Left renal cortex interstitium (tissue), 4 donors: ENCODE measurements at places on chromosomes 7 and 10.

GRCh38 chr7:39421251-39421650, 145.0 kb upstream of the YAE1 start:
- DNase-seq, result no peak

DNA sequence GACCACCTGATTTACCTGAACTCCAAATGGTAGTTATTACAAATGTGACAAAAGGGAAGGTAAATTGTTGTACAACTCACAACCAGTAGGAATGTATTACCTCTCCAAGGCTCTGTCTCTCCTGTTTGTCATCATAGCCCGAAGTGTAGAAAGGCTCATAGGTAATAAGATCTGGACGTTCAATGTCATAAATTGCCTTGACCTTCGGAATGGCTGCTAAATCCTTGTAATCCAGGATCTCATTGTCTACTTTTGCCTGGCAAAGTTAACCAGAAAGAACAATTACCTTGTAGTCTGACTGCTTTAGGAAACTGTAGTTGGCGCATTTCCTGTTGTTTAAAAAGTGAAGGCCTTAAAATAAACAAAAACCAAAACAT, 68.6 kb upstream of the AFAP1L2 start:
- no peak for DNase-seq

GRCh38 chr10:3874990-3875841, 90.2 kb upstream of the KLF6 start:
- DNase-seq, result no peak

DNA sequence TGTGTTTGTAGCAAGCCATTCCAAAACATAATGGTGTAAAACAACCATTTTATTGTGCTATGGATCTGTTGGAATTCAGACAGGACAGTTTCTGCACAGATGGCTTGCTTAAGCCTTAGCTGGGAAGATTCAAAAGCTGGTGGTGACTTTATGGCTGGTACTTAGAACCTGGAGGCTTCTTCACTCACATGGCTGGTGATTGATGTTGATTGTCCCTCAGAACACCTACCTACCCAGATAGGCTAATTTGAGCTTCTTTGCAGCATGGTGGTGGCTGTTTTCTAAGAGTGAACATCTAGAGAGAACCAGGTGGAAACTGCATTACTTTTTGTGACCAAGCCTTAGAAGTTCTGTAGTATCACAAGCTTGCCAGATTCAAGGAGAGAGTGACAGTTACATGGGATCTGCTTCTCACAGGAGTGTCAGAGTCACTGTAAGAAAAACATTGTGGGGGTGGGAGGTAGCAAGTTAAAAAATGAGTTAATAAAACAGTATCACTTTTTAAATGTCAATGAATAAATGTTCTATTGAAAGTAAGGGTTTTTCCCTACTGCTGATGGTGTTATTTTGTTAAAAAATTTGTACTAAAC, 7.1 kb downstream of the R3HCC1L start:
- no peak for DNase-seq

DNA sequence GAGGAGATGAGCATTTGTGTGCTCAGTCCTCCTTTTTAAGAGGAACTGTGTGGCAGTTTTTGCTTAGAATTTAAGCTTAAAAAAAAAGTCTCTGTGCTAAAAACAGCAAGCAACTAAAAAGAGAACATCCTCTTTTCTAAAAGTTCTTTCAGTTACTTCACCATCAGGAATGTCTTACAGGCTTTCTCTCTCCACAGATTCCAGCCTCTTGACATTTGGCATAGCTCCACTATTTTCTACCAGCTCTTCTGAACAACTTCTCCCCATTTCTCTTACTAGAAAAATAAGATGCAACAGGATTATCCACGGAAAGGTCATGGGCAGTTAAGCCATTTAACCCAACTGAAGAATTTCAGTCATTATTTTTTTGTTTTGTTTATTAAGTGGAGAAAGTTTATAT, 13.2 kb downstream of the PCLO start:
- DNase-seq, result no peak

- DNase-seq, result no peak
Observed at GRCh38 chr7:33892945-33893344, 12.4 kb upstream of the BMPER start.

DNA sequence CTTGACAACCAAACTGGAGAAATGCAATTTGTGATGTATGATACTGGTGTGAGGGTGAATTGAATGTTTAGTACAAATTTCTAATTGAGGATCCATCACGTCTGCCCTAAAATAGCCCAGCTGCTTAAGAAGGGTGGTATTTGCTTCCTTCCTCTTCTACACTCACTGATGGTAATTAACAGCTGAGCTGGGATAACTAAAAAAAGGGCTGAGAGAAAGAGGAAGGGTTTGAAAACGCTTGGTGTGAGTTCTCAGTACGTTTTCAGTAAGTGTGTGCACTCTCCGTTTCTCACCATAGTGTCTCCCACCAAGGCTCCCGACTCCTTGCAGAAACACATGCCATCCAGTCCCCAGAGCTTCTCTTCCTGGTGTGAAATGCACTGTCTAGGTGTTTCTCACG, 54.3 kb downstream of the MAP3K8 start:
- no peak for DNase-seq

GRCh38 chr7:81600608-81601007, 169.2 kb downstream of the HGF start:
- no peak for DNase-seq

DNA sequence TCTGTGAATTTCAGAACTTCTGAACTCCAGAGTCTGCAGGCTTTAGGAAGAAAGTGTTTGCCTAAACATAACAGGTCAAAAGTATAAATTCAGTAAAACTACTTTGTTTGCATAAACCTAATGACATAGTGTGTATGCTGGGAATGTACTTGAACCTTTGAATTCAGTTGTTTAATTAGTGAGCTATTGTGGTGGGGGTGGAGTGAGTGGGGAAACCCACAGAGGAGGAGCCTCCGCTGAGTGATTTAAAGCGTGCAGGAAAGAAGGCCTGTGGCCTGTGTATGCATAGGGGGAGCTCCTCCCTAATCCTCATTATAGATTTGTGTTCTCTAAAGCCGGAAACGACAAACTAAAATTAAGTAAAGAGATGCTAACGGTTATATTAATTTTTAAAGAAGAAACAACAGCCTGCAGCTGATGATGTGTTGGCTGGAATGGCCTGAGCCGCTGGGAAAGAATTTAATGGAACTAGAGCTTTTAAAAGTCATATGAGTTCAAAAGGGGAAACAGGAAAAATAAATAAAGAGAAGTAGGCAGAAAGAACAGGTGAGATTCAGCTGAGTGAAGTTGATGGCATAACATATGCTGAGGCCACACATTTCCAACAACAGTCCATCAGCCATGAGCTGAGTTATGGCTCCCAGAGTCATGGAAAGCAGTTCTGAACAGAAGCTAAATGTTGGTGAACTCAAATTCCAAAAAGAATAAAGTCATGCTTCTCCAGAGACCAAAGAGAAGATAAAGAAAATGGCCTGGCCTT, 595.0 kb downstream of the GRM8 start:
- no peak for DNase-seq

DNA sequence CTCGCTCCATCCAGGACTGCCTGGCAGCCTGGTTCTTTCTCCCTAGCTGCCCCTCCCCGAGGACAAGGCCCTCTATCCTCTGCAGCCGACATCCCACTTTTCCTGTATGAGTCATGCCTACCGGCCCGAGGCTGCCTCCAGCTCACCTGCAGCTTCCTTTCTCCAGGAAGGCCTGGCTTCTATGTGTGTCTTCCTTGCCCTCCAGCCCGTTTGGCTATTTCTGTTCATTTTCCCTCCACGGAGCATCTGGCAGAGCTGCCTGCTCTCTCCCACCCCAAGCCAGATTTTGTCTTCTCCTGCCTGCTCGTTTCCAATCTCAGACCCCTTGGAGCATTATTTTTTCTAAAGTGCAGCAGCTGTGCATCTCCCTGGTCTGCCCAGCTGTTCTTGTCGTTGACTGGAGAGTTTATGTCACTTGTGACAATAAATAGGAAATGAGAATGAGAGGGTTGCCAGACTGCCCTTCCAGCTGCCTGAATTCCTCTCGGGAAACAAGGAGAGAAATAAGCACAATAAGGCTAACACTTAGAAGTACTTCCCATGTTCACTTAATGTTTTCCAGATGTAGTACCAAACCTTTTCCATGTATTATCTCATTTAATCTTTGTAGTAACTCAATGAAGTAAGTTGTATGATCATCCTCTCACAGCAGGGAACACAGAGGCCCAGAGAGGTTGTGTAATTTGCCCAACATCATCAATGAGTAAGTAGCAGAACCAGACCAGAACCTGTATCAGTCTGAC, 19.7 kb downstream of the UBTD1 start:
- DNase-seq, result no peak

DNA sequence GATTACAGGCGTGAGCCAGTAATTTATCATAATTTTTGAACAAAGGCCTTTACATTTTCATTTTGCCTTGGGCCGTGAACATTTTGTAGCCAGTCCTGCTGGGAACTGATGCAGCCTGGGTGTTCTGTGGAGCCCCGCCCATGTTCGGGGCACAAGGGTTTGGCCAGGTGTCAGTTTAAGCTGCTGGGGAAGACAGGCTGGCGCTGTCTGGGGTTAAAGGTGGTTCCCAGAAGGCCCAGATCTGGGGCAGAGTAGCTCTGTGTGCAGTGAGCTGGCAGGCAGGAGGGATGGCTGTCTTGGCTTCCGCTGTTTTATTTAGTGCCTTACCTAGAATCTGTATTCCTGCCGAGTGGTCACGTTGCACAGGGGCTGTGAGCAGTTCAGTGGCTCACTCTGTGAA, 50.2 kb downstream of the DOCK1 start:
- DNase-seq, result no peak

DNA sequence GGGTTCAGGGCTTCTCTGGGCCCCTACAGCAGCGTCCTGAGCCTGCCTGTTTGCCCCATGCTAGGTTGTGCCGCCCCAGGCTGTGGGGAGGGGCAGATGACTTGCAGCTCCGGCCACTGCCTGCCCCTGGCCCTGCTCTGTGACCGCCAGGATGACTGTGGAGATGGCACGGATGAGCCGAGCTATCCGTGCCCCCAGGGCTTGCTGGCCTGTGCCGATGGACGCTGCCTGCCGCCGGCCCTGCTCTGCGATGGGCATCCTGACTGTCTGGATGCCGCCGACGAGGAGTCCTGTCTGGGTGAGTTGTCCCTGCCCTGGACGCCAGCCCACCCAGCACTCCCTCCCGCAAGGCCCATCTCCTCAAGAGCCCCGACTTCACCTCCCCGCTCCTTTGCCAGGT, 15.7 kb upstream of the ZNF467 start:
- no peak for DNase-seq

DNA sequence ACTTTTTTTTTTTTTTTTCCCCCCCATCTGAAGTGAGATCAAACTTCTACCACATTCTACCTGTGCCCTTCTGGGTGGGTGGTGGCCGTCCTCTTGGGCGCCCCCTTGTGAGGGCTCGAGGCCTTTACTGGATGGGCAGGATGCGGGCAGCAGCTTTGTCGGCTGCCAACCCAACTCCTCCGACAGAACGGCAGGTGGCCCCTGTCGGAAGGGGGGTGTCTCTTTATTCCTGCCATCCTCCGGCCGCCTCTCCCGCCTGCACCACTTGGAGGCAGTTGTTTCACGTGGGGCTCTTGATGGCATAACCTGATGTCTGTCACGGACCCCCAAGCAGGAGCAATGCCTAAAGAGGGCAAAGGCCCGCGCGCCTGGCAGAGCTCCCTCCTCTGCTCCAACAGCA, 31.0 kb downstream of the AMZ1 start:
- DNase-seq, result no peak

GRCh38 chr10:68989317-68989990, 851 bp downstream of the KIFBP start:
- no peak for DNase-seq

GRCh38 chr7:1106063-1106792, 18.3 kb downstream of the GPER1 start:
- DNase-seq, result no peak

DNA sequence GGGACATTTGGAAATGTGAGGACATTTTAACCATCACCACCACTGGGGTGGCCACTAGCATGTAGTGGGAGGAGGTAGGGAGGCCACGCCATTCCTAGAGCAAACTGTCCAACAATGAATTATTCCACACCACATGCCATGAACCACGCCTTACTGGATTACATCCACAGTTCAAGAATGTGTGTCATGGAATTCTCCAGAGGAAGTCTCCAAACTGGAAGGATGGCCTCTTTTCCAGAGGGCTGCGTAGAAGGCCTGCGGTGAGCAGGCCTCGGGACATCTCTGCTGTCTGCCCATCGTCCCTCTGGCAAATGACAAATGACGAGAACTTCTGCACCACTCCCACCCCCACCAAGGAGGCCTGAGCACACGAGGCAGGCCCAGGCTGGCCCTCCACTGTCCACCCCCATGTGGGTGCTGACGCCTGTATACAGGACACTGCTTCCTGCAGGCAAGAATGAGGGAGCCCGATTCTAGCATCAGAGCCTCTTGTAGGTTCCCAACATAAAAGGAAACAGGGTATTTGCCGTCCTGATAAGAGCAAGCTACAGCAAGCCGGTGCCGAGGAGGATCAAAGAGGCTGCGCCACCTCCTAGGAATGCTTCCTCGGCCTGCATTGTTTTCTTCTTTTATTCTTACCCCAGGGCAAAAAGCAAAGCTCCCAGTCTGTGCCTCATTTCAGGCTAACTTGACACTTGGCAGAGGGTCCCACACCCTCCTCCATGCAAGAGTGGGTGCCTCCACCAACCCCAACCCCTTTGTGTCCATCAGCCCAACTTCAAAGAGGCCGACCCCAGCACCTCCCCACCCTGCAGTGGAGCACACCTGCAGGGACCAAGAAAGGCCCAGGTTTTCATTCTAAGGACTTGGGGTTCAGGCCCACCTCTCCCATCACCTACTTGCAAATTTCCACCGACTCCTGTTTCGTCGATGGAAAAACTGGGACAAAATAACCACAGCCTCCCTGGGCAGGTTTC, 23.9 kb downstream of the TNS3 start:
- no peak for DNase-seq

GRCh38 chr7:87592300-87592699, 8.4 kb downstream of the ABCB1 start:
- no peak for DNase-seq

GRCh38 chr10:86775056-86775869, 18.8 kb downstream of the BMPR1A start:
- DNase-seq, result no peak

DNA sequence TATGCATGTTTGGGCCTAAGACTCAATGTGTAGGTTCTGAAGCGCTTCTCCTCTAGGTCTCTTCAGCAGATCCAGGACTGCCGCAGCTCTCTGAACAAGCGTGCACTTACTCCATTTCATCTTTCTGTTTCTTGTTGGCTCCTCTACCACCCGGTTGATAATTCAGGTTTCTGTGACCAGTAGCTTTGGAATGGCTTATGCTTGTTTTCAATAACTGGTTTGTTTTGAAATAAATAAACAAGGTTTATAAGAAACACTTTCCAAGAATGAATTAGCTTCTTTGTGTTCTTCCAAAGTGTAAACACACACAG, 1.5 kb downstream of the MDFIC start:
- DNase-seq, result no peak

DNA sequence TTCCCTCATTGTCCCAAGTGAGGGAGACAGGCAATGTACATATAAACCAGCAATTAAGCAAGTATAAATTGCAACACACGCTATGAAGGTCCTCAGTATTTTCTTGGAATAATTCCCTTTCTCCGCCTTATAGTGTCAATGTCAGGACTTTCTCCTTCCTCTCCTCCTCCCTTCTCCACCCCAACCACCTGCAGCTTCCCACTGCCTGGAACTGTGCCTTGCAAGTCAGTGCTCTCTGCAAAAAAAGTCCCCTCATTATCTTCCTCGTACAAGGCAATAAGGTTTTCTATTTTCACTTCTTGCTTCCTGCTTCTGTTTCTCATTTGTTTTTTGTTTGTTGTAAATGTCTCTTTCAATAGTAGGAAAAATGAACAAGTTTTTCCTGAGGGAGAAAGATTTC, 111.7 kb downstream of the GPR26 start:
- DNase-seq, result no peak
